Kidney epithelial cell (primary cell): ENCODE measurements at places on chromosomes 1 and 21.

DNA sequence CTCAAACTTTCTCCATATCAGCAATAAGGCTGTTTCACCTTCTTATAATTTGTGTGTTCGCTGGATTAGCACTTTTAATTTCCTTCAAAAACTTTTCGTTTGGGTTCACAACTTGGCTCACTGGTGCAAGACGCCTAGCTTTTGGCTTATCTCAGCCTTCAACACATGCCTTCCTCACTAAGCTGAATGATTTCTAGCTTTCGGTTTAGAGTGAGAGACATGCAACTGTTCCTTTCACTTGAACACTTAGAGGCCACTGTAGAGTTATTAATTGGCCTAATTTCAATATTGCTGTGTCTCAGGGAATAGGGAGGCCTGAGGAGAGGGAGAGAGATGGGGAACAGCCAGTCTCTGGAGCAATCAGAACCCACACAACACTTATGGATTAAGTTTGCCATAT is 41.2 kb upstream of the IFNLR1 start:
- no peak for DNase-seq

GRCh38 chr1:167721617-167722151 is at the start of gene MPZL1:
MPZL1 (plus strand) TSS chr1:167721982; CDS start chr1:167722152, 170 bp downstream.
- DNase-seq: no peak

DNA sequence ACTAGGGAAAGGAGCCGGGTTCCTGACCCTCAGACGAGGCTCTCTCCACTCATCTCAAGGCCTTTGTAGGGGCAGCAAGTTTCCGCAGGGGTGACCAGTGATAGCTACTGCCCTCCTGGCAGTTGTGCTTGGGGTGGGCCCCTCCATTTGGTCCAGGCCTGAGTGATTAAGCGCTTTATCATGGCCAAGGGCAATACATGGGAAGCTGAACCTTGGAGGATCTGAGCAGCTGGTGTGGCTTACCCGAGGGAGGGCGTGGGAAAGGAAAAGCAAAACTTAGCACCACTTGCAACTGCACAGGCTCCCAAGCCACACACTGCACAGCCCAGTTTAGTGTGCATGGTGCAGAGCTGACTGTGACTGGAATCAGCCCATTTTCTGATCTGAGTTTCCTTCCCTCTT is 47.8 kb downstream of the GADD45A start:
- DNase-seq: no peak

DNA sequence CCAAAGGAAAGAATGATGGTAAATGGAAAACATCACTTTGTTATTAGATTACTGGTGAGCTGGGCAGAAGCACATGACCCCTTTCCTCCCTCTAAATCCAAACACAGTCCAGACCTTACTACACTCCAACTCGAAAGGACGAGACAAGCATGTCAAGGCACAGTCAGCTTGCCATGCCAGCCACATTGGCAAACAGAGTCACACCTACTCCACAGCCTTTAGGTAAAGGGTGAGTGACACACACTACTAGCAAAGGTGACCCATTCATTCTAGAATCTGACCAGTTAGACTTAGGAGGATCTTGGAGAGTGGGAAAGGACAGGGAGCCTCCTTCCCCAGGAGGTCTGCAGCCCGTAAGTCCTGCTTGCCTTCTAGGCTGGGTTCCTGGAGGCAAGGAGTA is 3.0 kb downstream of the SLC44A3 start:
- no peak for DNase-seq

DNA sequence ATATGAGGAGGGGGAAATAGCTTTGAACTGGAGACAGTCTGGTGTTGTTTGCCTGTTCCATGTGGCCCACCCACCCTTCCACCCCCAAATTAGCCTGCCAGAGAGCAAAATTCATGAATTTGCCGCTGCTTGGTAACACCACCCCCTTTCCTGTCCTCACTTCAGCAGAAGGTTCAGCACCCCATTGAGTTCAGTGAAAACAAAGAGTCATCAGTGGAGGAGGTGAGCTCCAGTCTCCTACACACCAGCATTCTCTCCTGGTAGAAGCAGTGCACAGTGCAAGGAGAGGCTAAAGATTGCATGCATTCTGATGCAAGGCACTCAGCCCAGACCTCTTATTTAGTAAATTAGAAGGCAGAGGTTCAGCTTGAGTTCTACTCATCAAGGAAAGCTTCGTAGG is 99.7 kb upstream of the DYNLT5 start:
- no peak for DNase-seq

GRCh38 chr1:56199956-56200355 is 379.4 kb downstream of the PLPP3 start:
- no peak for DNase-seq

DNA sequence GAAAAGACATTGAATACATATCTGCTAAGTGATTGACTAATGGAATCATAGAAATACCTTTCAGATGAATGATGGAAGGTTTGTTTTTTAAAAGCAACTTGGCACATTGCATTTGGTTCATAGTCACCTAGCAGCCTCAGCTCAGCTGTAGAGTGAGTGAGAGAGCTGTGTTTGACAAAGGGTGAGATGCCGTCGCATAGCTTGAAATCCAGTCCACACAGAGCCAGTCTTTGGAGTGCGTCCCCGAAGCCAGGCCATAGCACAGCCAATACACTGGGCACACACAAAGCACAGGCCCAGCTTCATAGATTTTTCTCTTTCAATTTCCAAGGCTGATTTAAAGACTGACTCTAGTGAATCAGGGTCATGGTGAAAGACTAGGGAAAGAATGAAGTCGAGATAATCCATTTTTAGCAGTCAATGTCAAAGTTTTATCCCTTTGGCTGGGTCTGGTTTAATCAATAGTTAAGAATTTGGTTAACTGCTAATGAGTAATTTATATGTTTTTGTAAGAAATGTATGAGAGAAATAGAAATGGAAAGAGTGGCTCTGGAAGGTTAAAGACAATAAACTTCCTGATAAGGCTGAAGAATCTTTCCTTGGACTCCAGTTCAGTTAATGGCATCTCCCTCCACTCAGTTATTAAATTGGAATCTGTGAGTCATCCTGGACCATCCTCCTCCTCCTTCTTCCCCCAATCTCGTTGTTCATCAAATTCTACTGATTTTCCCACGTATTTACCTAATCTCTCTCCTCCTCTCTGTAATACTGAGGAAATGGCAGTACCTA is 101.2 kb upstream of the IRF2BP2 start:
- DNase-seq: no peak

GRCh38 chr1:87898431-87898830 is 569.8 kb downstream of the LMO4 start:
- DNase-seq: no peak

GRCh38 chr1:98388441-98388840 is 273.1 kb upstream of the SNX7 start:
- DNase-seq: no peak

DNA sequence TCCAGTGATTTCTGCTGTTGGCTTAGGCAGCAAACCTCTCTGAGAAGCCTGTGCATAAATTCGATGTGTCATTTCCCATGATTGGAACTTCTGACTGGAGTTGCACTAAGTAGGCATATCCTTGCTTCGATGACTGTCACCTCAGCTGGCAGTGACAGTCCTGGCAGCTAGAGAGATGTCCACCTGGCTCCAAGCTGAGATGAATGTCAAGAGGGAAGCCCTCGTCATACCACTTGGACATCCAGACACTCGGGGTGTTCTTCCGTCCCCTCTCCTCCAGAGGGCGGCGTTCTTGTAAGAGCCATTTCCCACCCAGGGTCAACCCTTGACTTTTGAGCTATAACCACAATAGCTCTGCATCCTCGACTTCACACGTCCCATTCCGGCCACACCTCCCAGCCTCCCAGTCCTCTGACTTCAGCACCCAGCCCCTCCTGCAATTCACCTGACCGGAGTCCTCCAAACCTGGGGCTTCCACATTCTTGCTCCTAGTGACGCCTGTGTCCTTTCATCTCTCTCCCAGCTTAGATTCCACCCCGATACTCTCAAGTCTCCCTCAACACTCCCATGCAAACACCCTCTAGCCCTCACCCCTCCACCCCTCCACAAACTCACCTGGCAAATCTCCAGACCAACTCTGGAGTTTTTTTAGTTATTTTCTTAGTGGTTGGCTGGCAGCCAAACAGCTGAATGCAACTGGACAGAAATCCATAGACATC is 17.3 kb downstream of the CA6 start:
- no peak for DNase-seq

DNA sequence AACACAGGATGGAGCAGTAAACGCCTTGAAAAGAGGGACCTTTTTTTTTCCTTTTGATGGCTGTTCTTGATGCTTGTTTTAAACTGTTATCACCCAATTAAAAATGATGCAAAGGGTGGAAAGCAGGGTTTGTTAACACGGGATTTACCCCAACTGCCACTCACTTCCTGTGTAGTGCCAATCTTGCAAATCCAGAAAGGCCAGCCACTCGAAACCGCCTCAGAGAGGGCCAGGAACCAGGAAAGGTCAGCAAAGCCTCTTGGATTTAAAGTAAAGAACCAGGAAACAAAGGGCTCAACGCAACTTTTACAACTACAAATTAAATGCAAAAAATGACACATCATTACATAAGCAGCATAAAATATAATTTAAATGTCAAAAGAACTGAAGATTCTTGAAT is 347.4 kb downstream of the PDE4B start:
- no peak for DNase-seq

DNA sequence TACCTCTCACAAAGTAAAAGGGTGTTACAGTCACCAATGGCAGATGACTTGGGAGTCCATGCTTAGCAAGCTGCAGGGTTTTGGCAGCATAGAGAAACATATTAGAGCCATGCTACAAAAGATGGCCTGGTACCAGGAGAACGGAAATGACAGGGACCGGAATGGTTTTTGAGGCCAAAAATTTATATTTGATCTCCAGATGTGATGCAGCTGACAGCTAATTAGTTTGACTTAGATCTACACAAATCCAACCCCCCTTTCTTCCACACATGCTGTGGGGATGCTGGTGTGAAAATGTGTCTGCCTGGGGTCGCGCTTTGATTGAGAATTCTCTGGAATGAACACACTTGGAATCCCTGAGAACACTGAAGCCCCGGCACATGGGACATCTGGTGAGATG is 26.5 kb downstream of the SYF2 start:
- DNase-seq: no peak

DNA sequence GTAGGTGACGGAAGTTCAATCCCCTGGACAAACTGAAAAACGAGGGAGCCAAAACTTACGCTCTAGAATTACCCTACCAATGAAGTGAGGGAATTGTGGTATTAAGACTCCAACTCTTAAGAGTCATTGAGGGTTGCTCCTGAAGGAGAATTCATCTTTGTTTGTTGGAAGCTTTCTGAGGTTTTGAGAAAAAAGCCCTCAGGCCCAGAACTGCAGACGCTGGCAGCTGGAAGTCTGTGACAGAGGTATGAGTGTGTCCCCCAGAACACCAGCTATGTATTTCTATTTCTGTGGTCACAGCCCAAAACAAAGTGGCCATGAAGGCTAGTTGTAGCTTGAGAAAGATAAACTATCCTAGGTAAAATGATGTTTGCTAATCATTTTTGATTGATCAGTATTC is 438.8 kb upstream of the B3GALT2 start:
- DNase-seq: no peak

DNA sequence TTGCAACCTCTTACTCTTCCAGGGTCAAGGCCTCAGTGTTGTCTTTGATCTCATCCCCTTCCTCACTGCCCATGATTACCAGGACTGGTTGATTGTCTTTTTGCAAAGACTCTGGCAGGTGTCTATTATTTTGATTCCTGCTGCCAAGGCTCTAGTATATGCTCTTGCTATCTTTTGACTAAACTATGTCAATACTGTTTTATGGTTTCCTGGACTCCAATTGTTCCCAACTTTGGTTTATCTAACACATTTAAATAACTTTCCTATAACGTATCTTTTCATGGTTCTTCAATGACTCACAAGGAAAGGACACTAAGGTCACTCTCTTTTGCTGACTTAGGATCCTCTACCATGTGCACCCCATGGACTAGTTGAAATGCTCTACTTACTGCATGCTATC is 141.5 kb downstream of the PTPRC start:
- DNase-seq: no peak

DNA sequence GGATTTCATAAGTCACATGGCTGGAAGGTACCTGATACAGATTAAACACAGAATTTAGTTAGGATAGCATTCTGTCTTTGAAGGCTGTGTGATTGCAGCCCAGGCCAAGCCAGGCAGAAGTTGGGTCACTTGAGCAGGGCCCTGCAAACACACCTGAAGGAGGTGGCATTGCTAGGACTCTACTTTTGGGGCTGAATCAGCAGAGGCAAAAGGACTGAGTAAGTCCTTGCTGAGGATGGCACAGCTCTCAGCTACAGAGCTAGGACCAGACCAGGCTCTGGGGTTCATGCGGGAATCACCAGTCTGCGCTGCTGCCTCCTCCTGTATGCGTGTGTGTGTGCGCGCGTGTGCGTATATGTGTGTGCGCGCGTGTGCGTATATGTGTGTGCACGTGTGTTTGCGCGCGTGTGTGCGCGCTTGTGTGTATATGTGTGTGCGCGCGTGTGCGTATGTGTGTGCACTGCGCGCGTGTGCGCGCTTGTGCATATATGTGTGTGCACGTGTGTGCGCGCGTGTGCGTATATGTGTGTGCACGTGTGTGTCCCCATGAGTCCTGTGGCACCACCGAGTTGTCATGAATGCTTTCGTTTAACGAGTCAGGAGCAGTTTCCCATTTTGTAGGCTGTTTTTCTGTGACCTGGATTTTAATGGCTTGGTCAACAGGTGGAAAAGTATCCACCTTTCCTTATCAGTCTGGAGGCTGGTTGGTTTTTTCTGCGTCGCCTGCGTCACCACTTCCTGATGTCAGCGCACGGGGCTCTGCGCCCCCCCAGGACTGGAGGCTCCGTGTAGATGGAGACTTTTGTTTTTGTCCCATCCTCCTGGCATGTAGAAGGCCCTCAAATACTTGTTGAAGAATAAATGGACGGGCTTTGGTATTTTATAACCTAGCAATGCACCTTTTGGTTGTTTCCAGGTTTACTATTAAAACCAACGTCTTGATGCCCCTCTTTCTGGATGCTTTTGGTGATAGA is 34.7 kb downstream of the ADARB1 start:
- DNase-seq: no peak

DNA sequence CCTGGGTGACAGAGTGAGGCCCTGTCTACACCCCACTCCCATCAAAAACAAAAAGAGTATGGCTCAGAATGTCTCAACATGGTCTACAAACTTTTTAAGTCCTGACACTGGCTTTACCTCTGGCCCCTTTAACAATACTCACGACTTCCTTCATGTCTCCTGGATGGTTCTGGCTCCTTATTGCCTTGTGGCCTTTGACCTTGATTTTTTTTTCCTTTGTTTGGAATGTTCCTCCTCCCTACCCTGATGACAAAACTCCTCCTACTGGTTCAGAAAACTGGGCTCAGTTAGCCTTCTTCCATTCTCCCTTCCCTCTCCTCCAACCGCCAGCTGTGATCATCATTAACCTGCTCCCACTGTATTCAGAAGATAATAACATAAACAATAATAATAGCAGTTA is 4.6 kb upstream of the SOAT1 start:
- DNase-seq: no peak

DNA sequence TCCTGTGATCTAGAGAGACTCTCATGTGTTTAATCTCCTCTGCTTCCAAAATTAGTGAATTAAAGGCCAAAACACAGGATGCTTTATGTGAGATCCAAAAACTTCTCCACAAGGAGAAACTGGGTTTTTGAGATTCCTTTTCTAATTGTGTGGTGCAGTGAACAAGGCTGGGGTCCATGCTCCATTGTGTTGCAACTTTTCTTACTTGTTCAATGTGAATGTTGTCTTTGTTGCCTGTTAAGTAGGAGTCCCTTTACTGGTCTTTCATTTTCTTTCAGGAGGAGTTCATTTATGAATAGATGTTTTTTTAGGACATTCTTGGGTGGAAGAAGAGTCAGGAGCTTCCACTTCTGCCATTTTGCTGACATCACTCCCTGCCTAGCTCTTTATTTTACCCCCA is 40.6 kb upstream of the CFHR3 start:
- no peak for DNase-seq

GRCh38 chr1:7199077-7199779 is 414.0 kb downstream of the CAMTA1 start:
- no peak for DNase-seq
